Bronchial smooth muscle cell (primary cell): ENCODE measurements at places on chromosomes 16 and 17. TPM values are rescaled to one million over a fixed set of nuclear protein-coding genes. Genes with fewer than 3 reads are reported as not detected.

Gene ZNF594
- total RNA-seq: 4.8 and 6.5 TPM in 2 replicates

Gene RNU2-1
- total RNA-seq: not detected in 2 replicates

Gene SLC16A6
- total RNA-seq: 0.09 and 0.32 TPM in 2 replicates

Gene SLC47A2
- total RNA-seq: not detected in 2 replicates
